ENCODE measurements at places on chromosomes 7 and 10.

DNA sequence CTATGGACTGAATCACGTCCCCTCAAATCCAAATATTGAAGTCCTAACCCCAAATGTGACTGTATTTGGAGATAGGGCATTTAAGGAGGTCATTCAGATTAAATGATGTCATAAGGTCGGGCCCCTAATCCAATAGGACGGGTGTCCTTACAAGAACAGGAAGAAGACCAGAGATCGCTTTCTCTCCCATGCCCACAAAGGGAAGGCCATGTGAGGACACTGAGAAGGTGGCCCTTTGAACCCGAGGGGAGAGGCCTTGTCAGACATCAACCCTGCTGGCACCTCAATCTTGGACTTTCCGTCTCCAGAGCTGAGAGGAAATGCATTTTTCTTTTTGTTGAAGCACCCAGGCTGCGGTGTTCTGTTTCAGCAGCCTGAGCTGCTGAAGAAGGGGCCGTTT lies 72.3 kb upstream of the KLF6 start:
- DNase-seq: no peak

DNA sequence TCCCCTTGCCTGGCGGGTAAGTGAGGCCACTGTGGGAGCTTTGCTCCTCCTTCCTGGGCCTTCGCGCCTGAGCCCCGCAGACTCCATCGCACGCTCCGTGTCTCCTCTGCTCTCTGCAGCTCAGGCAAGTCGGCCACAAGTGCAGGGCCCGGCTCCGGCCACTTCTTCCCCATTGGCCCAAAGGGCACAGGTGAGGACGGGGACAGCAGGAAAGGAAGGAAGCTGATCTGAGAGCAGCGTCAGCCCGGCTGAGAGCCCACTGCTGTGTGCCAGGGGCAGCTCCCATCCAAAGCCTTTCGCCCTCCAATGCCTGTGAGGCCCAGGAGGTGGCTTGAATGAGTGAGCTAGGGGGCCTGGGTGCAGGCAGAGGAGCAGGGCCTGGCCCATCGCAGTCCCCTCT lies 33.7 kb upstream of the RHEB start:
- no peak for DNase-seq

- DNase-seq: no peak
Measured at GRCh38 chr7:17158261-17158660, 140.2 kb upstream of the AHR start.

- no peak for DNase-seq
Measured at GRCh38 chr10:71780719-71781118, 7.4 kb upstream of the VSIR start.

DNA sequence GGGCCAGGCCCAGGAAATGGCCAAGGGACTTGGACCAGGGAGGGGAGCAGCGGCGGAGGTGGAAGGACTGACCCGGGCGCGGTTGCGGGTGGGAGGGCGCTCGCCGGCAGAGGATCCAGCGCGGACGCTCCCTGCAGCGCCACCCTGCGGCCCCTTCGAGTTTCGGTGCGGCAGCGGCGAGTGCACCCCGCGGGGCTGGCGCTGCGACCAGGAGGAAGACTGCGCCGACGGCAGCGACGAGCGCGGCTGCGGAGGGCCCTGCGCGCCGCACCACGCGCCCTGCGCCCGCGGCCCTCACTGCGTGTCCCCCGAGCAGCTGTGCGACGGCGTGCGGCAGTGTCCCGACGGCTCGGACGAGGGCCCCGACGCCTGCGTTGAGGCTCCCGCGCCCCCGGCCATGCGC lies 16.8 kb upstream of the ZNF467 start:
- no peak for DNase-seq

DNA sequence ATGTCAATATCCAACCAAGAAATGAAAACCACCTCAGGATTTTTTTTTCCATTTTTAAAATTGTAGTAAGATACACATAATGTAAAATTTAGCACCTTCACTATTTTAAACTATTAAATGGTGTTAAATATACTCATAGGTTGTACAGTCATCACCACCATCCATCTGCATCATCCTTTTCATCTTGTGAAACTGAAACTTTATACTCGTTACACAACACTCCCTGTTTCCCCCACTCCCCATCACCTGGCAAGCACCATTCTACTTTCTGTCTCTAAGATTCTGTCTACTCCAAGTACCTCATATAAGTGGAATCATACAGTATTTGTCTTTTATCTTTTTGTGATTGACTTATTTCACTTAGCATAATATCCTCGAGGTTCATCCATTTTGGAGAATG lies 335.2 kb upstream of the NPSR1 start:
- no peak for DNase-seq

GRCh38 chr10:81116990-81117389 lies 579.3 kb downstream of the SH2D4B start:
- DNase-seq: no peak

GRCh38 chr10:60000747-60001146 lies 94.4 kb upstream of the CCDC6 start:
- DNase-seq: no peak

DNA sequence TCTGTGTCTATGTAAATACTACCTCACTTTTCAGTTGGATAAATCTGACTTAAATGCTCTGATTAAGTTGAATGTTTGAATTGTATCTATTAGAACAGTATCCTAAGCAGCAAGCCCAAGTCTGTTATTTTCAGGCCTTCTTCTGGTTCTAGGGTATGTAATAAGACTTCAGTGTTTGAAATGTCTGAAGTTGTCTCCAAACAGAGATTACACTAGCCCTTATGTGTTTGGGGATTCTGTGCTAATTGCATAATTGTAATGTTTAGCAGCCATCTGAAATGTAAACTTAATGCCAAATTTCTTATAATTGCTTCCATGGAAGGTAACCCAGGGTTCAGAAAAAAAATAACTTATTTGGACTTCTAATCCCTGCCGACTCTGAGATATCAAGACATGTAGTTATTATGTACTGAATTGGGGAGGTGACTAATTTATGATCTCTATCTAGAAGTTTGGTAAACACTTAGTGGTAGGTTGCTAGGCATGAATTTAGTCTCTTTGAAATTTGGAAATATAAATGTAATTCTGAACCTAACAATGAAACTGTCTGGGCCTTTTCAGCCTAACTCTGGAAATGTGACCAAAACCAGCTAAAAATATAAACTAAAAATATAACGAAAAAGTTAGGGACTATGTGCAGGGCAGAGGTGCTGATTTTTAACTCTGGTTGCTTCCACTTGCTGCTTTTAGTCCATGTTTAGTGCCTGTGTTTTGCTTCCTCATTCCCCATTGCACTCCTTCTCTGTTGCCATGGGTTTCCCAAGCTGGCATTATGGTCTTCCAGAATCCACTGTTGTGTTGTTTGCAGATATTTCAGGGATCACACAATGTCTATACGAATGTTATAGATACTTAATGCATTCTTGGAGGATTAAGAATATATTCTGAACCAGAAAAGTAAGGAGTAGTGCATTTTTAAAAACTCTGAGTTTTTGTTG lies 54.8 kb downstream of the MCU start:
- DNase-seq: no peak

GRCh38 chr7:87391020-87391701 lies 45.7 kb downstream of the CROT start:
- DNase-seq: no peak

DNA sequence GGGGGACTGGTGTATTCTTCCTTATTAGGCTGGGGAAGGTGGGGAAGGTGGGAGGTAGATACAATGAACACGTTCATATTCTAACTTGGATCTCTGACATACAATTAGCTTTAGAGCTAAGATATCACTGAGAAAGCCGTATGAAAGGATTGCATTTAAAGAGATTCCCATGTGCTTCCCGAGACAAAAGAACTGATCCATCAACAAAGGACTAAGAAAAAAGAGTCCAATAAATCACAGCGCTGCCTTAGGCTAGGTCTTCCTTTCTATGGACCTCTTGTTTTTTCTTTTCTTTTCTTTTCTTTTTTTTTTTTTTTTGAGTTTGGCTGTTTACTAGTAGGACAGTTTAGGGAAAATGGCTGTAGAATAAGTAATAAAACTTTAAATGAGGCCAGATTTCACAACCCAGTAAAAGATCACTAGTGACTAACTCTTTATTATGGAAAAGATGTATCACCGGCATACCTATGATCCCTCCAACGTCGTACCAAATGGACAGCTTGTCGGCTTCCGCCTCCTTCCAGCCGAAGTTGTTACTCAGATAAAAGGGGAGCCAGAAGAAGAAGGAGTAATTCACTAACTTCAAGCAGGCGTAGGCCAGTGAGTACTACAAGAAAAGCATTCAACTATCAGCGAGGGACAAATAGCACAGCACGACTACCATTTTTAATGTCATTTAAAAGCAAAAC lies 50.0 kb downstream of the SLC37A3 start:
- DNase-seq: no peak

GRCh38 chr10:68697106-68697505 lies 23.9 kb upstream of the CCAR1 start:
- no peak for DNase-seq

DNA sequence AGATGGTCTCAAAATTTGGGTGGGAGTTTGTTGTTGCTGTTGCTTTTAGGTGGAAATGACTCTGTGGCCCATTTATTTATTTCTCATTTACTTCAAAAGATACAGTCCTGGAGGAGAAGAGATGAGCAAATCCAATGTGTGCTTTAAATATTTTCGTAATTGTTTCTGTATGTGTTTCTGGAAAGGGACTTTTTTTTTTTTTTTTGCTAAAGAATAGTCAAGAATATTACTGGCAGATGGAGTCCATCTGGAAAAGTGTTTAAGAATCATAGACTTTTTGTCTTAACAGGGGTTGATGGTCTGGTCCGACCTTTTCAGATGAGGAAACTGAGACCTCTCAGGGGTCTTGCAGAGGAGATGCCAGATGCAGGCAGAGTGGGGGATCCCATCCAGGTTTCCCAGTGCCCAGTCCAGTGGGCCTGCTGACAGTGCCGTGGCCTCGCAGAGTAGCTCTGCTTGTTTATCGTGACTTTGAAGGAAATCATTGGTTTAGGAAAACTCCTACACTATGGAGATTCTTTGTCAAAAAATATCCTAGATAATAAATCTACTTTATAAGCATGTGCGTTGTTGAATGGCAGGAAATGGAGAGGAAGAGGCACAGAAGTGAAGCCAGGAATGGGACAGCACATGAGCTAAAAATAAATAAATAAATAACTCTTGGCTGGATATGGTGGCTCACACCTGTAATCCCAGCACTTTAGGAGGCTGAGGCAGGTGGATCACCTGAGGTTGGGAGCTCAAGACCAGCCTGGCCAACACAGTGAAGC lies 164.3 kb upstream of the SVIL start:
- no peak for DNase-seq

GRCh38 chr7:18846765-18847215 lies 270.6 kb downstream of the TWIST1 start:
- no peak for DNase-seq

DNA sequence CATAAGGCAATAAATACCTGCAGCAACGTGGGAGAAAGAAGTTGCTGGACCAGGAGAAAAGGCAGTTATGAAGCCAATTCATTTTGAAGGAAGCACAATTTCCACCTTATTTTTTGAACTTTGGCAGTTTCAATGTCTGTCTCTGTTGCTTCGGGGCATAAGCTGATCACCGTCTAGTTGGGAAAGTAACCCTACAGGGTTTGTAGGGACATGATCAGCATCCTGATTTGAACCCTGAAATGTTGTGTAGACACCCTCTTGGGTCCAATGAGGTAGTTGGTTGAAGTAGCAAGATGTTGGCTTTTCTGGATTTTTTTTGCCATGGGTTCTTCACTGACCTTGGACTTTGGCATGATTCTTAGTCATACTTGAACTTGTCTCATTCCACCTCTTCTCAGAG lies 13.0 kb downstream of the DUSP5 start:
- DNase-seq: no peak

GRCh38 chr10:81309041-81309552 lies 565.9 kb upstream of the NRG3 start:
- DNase-seq: no peak

DNA sequence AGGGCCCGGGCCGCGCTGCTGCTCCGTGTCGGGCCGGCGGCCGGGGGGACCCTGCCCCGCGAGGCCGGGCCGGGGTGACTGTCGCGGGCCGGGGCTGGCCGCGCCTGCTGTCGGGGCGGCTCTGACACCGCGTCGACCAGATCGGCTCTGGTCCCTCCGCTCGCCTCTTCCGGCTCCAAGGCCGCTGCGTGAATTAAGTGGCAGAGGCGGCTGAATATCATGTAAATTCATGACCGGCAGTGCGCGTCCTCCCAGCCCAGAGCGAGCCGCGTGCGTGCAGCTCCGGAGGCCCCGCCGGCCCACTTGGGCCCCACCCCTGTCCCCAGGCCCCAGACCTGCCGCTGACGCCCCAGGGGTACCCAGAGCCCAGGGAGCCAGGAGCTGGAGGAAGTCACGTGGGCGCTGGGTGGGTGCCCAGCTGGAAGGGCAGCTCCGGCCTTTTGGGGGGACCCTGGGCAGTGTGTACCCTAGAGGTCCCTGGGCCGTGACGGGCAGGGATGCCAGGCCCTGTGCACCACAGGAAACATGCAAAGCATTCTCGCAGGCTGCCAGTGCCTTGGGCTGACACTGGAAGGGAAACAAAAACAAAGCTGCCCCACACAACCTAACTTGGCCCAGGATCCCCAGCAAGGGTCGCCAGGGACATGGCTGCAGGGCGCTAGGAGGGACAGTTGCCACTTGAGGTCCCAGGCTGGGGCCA lies 584.0 kb upstream of the MKI67 start:
- no peak for DNase-seq

GRCh38 chr7:12625836-12626235 lies 55.3 kb downstream of the SCIN start:
- DNase-seq: no peak

DNA sequence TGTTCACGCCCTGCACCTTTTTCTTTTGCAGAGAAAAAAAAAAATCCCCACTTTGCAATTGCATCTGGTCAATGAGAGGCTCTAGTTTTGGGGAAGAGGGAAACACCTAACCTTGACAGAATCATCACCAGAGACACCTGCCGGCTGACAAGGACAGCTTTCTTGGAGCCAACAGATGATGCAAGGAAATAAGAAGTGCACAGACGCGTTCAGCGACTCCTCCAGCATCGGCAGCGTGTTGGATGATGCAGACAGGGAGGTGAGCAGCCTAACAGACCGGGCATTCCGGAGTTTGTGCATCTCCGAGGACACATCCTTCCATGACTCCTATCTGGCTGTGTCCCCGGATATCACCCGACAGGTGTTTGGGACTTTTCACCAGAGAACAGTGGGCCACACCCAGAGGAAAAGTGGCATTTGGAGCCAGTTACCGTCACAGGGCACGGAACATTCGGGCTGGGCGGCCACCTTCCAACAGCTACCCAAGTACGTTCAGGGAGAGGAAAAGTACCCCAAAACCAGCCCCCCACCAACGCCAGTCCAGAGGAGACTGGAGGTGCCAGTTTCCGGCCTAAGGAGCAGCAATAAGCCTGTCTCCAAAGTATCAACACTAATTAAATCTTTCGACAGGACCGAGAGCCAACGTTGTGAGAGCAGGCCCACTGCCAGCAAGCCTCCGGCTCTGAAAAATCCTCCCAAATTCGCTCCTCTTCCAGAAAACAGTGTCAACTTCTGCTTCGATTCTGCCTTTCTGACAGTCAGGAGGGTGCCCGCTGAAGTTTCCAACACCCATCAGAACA lies 23.6 kb downstream of the C10orf71 start:
- DNase-seq: no peak
